ENCODE measurements at places on chromosomes 16 and 17.

DNA sequence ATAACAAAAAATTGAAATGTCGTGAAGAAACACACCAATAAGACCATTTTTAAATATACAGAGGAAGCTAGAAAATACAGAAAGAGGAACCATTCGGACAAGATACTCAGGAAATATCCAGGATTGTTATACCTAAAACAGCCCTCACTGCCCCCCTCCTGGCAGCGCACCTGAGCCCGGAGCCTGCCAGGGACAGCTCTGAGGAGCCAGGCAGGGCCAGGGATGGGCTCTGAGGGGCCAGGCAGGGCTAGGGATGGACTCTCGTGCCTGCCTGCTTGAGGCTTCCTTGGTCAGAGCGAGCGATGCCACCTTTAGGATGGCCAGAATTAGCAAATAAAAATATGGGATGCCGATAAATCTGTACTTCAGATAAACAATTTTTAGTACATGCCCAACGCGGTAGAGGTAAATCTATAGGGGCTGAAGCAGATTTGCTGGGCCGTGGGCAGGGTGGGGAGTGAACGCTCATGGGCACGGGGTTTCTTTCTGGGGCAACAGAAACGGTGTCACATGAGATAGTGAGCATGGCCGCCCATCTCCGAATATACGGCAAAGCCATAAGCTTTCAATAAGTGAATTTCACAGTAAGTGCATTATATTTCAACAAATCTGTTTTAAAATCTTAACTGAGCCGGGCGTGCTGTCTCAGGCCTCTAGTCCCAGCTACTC lies 18.2 kb upstream of the CSNK1D start:
- DNase-seq, result no peak

GRCh38 chr16:83115491-83116232 lies 488.9 kb downstream of the CDH13 start:
- DNase-seq, result no peak

DNA sequence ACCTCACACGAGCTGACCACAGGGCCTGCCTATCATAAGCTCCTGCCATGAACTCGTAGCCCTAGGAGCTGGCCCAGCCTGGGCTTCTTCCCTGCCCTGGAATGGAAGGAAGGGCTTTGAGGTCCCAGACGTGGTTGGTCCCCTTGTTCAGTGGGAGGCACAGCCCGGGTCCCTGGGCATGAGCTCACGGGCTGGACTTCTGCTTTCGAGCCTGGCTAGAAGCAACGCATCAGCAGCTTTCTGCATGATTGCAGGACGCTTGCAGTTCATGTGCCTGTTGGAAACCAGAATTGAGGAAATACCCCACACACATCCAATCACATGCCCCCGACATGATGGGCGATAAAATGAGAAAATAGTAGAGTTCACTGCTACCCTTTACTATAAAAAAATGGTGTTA lies 293.3 kb downstream of the MAF start:
- DNase-seq, result no peak

- no peak for DNase-seq
Measured at GRCh38 chr16:86286991-86287663, 223.2 kb upstream of the FOXF1 start.

DNA sequence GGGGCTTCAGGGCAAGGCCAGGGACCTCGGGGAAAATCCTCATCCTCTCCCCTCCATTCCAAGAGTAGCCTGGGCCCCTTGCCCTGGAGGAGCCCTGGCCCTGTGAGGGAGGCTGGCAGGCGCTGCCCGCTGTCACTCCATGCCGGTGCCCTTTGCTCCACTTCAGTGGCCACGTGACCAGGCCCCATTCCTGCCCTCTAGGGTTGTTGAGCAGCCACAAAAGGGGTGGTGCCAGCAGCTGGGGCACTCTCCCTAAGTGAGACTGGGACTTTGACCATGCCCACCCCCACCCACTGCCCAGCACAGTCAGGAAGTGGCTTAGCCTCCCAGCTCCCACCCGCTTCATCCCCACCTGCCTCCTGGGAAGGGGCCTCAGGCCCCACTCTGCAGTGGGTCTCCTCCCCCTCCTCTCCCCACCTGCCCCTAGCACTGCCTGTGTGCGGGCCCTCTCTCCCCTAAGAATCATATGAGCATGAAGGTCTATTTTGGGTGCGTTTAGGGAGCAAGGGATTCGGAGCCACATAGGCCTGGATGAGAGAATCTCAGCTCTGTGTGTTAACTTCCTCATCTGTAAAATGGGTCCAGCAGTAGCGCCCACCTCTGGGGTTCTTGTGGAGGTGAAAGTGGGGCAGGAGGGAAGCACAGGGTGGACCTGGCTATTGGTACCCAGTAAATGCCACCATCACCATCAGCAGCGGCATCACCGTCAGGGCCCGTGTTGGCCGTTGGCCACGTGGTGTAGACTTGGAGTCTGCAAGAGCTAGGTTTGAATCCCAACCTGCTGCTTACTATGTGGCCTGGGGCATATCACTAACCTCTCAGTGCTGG lies 7.2 kb downstream of the PDK2 start:
- DNase-seq, result no peak

- DNase-seq, result no peak
Measured at GRCh38 chr16:81136390-81137335, 40.5 kb upstream of the GCSH start.

DNA sequence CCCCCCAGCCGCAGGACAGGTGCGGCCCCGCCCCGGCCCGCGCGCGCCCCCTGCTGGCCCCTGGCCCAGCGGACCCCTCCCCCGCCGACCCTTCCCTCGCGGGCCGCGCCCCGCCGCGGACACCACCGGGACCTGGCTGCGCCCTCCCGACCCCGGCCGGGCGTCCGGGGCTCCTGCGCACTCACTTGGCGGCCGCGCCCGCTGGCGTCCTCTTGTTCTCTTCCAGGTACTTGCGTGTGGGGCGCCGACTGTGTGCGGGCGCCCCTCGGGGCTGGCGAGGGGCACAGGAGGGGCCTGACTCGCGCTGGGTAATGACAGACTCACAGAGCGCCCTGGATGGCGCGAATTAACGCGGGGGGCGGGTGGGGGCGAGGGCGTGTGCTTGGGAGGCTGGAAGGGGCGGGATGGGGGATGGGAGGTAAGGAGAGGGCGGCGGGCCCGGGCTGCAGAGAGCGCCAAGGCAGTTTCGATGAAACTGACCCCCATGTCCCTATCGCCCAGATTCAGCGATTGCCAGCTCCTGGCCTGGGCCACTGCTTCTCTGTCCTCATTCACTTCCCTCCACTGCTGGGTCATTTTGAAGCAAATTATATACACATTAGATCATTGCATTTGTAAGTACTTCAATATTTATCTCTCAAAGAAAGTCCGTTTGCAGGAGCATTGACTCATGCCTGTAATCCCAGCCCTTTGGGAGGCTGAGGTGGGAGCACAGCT lies 445 bp upstream of the DBNDD1 start:
- no peak for DNase-seq

DNA sequence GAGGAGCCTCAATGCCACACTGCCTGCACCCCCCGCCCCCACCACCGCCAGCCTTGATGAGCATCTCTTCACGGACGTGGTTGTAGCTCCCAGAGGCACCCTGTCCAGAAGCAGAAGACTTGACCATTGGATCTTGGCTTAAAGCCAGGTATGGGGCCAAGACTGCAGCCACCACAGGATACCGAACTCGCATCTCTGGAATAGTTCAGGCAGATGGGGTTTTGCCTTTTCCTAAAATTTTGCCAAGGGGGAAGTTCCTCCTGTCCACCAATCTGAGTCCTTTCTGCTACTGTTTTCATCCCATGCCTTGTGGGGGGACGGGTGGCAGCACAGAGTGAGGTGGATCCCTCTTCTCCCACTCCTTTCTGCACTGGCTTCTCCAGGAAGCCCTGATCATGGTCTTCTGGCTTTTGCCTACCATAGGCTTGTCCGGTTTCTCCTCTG lies 939 bp downstream of the CORO6 start:
- DNase-seq, result no peak

DNA sequence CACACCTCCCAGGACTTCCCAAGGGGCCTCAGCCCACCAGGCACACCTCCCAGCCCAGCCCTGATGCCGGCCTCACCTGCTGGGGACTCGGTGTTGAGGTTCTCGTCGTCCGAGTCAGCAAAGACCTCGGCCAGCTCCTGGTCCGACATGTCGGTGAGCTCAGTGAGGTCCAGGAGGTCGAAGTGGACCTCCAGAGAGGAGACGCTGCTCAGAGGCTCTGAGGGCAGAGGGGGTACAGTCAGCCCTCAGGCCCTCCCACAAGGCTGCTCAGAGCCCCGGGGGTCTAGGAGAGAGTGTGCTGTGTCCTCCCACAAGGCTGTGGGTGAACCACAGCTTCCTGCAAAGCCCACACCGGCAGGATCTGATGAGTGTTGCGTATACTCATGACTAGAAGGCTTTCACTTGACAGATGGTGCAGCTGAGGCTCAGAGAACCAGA lies 10.5 kb downstream of the DBNDD1 start:
- no peak for DNase-seq

DNA sequence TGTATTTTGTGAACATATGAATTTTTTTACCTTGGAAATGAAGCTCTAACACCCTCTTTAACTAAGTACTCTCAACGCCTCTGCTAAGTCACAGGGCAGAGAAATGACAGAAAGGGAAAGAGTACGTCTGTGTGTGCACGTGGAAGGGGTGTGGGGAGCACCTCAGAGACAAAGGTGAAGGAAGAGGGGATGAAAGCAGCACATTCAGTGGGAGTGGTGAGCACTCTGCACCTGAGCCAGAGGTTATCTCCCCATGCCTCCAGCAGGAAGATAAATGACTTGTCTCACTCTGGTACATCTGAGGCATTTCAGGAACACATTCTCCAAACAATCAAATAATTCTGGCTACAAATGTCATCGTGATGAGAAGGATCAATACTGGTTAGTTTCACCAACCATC lies 15.0 kb downstream of the GNA13 start:
- DNase-seq, result no peak

DNA sequence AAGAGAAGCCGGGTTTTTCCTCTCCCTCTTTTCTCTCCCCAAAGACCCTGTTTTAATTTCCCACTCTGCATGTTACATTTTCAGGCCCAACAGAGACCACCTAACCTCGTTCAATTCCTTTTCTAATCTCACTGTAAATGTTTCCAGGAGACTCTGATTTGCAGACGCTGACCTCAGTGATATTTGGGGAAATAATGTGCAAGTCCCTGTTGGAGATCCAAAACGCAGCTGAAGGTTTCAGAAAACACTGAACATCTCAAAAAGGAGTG lies 386.6 kb downstream of the NPIPA8 start:
- no peak for DNase-seq

DNA sequence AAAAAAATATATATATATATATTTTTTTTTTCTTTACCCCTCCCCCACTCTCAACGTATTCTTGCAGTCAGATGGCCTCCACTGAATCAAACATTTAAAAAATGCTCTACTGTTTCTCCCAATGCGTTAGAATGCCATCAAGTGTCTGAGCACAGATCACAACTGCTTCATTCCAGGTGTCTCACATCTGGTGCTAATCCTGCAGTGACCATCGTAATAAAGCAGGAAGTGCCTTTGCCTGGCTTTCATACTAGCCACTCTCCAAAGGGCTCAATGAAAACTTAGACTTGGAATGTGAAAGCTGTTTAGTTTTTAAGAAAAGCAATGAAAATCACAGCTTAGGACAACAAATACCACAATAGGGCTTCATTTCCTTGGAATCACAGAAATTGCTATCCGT lies 37.2 kb downstream of the SKAP1 start:
- DNase-seq, result no peak

- DNase-seq, result no peak
Measured at GRCh38 chr16:83473926-83474650, 333.7 kb upstream of the HSBP1 start.

GRCh38 chr16:54284931-54285413 lies 1.6 kb downstream of the IRX3 start:
- DNase-seq, result no peak

DNA sequence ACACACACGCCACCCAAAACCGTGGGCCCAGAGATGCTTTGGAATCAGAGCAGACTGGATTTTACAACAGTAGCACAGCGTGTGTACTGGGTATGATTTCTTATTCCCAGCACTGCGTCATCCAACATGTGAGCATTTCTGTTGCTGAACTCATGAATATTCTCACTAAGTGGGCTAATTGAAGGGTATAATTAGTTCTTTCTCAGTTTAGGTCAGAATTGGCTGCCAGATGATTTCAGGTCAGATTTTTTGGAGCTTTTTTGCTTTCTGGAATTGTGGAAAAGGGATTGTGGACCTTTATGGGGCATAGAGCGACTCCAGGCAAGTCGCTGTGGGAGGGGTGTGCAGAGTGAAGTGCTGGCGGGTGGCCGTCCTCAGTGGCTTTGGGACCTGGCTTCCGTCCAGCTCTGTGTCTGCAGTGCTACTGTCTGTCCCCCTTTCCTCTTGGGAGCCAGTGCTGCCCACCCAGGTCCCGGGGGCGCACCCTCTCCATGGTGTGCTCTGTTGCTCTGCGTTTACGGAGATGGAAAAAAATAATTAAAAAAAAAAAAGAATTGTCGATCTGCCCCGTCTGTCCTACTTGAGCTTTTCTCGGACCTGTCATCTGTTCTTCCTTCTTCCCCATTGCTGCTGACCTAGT lies 25.0 kb downstream of the FOXK2 start:
- DNase-seq, result no peak

DNA sequence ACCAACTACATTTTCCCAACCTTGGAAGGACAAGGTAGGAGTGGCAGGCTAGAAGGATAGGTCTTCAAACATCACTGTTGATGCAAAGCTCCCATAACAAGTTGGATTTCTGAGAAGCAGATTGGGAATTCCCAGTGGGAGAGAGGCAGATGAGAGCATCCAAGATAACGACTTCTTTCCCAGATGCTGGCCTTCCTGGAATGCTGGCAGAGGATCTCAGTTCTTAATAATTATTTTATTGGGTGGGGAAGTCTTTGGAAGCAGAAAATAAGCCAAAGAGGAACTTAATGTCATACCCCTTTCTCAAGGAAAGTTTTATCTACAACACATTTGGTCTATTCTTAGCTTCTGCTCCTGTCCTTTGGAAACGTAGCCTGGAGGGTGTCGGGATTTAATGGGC lies 64.5 kb downstream of the MPRIP start:
- DNase-seq, result no peak

DNA sequence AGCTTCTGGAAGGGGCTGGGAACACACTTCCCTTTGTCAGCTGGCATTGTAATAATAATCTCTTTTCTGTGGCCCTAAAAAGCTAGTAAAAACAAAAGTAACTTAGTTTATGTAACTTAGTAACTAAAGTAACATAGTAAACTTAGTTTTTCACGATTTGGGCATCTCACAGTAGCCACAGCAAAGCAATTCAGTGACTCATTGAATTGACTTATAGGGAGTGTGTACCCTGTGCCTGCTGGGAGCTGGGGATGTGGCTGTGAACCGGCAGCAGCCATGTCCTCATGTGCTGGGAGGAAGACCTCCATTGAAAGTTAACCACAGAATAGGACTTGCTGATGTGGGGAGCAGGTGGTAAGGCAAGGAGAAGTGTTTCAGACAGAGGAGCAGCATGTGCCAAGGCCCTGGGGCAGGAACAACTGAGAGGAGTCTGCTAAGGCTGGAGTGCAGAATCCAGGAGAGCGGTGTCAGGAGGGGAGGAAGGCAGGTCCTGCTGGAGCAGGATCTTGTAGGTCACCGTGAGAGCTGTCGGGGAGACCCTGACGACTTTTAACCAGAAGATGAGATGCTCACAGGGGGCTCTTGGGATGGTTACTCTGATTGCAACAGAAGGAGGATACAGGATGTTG lies 112.8 kb downstream of the PLCG2 start:
- no peak for DNase-seq

GRCh38 chr17:60065136-60065535 lies 13.6 kb downstream of the HEATR6 start:
- no peak for DNase-seq
